Small intestine (tissue), 16 donors: ENCODE measurements at places on chromosomes 11 and 22.

GRCh38 chr22:39174498-39175352, 22.2 kb upstream of the CBX7 start:
- peak; percentile 66 for DNase-seq

DNA sequence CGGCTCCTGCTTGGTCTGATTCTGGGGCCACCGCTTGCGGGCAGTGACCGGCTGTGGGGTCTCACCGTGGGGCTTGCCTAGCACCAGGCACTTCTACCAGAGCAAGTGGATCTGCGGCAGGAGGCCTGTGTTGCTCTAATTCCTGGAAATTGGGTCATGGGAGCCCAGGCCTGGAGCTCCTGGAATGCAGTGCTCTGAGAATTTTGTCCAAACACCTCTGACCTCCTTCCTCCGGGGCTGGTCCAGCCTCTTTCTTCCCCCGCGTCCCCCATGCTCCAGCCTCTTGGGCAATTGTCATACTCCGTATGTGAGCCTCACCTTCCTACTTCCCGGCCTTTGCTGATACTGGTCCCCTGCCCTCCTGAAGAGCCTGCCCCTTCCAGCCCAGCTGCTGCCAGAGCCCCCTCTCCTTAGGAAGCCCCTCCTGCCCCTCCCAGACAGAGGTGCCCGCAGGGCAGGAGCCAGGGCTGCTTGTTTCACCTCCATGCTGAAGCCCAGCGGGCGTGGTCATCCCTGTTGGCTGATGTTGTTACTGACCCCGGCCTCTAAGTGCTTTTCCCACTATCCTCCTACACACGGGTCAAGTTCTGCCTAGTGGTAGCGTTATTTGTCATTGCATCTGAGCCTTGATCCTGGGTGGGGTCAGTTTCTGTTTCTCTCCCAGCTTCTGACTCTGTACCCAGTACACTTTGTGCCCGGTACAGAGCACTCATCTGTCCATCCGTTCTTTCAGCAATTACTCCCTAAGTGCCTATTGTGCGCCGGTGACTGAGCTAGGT, 9.6 kb downstream of the MGAT3 start:
- peak; percentile 97 for DNase-seq

DNA sequence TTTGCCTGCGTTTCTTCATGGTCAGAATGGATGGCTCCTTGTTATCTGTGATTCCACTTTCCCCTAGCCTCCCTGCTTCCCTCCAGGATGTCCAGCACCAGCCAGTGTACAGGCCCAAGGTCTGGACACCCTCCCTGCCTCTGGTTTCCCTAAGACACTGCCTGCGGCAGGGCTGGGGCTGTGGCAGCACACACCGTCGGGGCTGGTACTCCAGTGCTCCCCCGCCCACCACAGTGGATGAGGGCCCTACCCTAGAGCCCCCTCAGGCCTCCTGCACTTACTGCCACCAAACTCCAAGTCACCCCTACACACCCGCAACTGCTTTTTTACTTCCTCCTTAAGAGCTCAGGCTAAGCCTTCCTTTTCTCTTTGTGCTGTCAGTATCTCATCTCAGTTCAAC, 28.9 kb downstream of the ZNF214 start:
- DNase-seq: no peak

- no peak for DNase-seq
Observed at GRCh38 chr11:17389957-17390649, 1.6 kb upstream of the KCNJ11 start.

- no peak for DNase-seq
Observed at GRCh38 chr11:45881708-45882368, 3.6 kb upstream of the MAPK8IP1 start.

DNA sequence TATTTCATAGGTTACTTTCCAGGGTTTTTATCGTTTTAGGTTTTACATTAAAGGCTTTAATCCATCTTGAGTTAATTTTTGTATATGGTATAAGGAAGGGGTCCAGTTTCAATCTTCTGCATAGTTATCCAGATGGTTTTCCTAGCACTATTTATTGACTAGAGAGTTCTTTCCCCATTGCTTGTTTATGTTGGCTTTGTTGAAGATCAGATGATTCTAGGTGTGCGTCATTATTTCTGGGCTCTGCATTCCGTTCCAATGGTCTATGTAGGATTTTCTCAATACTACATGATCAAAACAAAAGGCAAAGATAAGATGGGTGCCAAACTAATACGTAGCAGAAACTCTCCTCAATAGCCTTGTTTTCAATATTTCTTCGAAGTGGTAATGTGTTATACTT, 14.3 kb upstream of the RIC3 start:
- DNase-seq: no peak

GRCh38 chr11:114291842-114292680, 4.1 kb upstream of the NNMT start:
- DNase-seq: no peak

DNA sequence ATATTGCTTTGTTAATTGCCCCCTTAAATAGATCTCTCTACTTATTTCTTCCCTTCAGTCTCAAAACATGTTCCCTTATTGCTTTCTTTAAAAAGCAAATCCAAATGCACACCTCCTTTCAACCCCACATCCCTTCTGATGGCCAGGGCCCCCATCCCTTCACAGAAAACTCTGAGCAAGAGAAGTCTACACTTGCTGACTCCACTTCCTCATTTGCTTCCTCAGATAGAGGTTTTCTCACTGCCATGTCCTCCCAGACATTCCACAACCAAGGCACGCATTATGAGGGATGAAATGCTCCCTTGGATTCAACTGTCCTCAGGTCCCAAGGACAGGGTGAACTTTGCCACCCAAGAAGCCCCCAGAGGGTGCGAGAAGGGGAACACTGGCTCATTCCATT, 43.1 kb downstream of the CSNK2A3 start:
- DNase-seq: no peak

- no peak for DNase-seq
Observed at GRCh38 chr11:95318498-95318897, 87.5 kb upstream of the SESN3 start.

DNA sequence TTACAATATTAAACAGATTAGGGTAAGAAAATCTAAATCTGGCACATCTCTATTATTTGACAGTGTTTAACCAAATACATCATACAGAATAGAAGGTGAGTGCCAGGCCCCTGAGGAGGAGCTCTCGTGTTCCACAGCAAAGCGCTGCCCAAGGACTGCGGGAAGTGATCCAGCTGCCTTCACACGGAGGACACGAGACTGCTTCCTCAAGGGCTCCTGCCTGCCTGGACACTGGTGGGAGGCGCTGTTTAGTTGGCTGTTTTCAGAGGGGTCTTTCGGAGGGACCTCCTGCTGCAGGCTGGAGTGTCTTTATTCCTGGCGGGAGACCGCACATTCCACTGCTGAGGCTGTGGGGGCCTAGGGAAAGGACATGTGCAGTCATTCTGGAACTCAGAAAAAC, 71.1 kb downstream of the NCAPD3 start:
- no peak for DNase-seq

- no peak for DNase-seq
Observed at GRCh38 chr11:48182860-48183526, 33.6 kb upstream of the OR4B1 start.

GRCh38 chr11:117218133-117218915, 13.5 kb downstream of the PCSK7 start:
- DNase-seq: no peak

GRCh38 chr11:131839326-131839725, 468.9 kb downstream of the NTM start:
- no peak for DNase-seq

DNA sequence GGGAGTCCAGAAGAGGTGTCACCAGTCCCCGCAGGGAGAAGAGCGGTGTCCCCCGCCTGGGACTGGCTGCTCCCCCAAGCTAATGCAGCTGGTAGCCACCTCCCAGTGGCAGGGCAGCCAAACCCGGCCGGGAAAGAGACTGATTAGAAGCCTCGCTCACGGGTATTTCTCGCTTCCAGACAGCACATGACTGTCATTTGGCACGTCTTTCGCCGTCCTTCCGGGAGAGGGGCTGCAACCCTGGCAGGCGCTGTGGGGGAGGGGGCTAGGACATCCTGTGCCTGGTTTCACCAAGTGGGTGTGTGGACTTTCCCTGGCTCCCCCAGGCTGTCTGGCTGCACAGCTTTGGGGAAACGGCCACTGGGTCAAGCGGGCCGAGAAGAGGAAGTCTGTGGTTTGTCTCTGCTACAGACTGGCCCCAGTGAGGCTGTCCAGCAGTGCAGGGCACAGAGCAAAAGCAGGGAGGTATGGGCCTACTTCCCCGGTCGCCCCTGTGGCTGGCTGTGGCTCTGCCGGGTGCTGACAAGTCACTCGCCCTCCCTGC, 3.8 kb downstream of the CD81 start:
- peak; percentile 19 for DNase-seq

- no peak for DNase-seq
Observed at GRCh38 chr22:24051568-24051967, 40.5 kb downstream of the CABIN1 start.

DNA sequence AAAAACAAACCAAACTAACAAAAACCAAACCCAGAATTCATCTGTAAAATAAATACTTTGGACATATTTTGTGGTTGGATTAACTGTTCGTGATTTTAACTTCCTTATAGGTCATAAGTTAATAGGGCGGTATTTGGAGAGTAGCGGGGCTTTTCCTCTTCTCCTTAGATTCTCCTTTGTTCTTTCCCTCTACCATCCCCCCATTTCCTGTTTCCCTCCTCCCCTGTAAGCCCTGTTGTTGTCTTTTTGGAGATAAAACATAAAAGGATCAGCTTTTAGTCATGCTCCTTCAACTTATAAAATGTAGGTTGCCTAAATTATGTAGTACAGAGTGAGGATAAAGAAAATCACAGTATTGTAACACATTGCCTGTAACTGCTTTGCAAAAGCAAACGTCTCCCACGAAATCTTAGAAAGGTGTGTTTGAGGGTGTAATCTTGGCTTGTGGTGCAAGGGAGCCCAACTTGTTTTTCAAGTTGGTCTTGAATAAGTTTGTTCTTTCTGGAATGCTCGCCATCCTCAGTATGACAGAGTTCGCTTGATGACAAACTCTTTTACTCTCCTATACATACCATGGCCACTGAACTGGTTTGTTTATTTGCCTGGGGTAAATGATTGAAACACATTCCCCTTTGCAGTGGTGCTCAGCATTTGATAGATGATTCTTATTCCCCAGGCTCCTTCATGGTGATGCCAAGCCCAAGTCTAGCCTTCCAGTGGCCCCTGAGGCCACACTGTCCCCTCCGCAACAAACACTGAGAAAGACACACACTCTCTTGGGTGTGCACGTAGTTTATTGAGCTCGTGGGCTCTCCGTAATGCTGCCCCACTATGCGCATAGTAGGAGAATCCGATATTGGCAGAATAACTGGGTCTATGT, 49.4 kb downstream of the TEAD1 start:
- DNase-seq: peak; percentile 42

DNA sequence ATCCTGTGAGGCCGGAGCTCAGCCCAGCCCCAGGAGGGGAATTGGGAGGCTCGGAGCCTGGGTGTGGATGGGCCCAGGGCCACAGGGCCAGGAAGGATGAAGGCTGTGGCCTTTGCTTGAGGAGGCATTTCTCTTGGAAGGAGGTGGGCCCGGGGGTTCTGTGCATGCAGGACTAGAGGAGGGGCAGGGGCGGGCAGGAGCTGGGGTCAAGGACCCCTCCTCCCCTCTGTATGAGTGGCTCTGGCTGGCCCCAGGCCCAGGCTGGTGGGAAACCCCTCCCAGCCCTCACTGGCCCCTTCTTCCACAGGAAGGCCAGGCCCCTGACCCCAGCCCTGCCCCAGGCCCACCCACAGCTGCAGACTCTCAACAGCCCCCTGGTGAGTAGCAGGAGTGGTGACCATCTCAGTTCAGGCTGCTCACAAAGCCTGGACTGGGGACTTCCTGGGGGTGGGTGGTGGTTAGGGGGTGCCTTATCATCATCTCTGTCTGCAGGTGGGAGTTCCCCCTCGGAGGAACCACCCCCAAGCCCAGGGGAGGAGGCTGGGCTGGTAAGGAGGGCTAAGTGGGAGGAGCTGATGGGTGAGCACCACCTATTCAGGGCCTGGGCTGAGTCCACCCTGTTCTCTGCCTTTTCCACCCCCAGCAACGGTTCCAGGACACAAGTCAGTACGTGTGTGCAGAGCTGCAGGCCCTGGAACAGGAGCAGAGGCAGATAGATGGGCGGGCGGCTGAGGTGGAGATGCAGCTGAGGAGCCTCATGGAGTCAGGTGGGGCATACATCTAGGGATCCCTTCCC, 6.0 kb downstream of the KCNK7 start:
- DNase-seq: no peak

- DNase-seq: peak; percentile 95
Observed at GRCh38 chr22:19959043-19959586, 17.5 kb upstream of the TXNRD2 start.

DNA sequence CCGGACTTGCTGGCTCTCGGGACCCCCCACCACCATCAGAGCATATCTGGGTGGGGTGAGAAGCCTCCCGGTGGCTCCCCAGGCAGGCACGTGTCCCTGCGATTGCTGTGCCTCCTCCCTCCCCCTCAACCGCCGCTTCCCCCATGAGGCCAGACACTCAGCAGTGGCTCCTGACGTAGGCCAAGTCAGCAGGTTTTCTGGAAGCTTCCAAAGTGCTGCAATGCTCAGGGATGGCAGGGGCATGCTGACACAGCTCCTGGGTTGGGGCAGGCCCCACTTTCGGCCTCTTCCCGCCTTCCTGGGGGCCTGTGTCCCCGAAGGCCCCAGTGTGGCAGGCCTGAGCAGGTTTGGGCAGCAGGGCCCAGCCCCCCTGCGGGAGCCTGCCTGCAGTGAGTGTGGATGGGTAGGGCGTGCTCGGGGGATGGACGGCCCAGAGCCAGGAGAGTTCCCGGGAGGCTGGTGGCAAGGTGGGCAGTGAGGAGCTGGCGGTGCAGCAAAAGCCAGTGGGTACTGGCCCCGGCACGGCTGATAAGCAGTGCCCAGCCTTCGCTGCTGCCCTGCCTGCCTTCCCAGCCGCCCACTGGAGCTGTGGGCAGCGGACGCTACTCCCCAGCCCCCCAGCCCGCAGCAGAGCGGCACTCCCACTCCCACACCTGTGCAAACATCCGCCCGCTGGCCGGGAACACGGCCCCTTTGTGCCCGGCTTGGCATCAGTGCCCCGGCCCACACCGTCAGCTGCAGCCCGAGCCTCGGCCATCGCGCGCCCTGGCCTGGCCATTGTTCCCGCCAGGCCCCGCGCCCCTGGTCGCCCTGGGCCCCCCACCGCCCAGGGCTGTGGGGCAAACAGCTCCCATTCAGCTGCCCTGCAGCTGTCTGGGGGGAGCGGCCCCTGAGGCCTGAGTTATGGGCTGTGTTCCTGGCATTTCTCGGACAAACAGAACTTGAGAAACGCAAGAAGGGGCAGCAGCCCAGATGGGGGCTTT, 125.0 kb downstream of the KCNQ1OT1 start:
- DNase-seq: no peak

DNA sequence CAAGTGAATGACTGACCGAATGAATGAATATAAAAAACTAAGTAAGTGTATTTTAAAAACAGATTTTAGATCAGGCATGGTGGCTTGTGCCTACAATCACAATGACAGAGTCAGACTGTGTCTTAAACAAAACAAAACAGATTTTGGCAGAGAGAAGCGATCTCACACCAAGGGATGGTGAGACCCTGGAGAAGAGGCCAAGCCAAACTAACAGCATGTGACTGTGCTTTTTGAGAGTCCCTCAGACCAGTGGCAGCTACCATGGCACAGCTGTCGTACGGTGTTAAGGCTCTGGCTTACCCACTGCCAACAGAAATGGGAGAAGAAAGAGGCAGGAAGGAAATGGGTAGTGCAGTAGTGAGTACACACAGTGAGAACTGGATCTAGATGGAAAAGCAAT, 60.6 kb downstream of the SGSM3 start:
- DNase-seq: no peak

GRCh38 chr11:71498091-71498490, 29.0 kb upstream of the KRTAP5-7 start:
- no peak for DNase-seq
